Breast epithelium (tissue), 4 donors: ENCODE measurements at places on chromosomes 16 and 17.

- no peak for DNase-seq
Observed at GRCh38 chr17:10574324-10574723, 24.9 kb upstream of the MYH2 start.

DNA sequence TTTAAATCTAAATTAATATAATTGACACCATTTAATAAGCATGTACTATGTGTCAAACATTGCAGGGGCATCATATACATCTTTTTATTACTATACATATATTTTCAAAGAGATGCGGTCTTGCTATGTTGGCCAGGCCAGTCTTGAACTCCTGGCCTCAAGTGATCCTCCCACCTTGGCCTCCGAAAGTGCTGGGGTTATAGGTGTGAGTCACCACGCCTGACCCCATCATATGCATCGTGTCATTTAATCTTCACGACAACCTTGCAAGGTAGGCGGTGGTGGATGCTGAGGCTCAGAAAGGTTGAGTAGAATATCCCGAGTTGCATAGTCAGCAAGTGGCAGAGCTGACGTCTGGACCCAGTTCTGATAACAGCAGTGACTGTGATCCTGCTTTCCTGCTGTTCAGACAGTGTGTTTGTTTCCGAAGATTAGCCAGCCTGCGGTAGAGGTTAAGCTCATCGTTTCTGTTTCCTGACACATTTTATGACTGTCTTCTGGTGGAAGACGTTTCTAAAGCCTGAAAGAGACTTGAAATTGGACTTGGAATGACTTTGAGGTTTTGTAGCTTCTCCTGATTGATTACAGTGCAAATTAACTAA is 316.6 kb downstream of the SNX29 start:
- DNase-seq: no peak

DNA sequence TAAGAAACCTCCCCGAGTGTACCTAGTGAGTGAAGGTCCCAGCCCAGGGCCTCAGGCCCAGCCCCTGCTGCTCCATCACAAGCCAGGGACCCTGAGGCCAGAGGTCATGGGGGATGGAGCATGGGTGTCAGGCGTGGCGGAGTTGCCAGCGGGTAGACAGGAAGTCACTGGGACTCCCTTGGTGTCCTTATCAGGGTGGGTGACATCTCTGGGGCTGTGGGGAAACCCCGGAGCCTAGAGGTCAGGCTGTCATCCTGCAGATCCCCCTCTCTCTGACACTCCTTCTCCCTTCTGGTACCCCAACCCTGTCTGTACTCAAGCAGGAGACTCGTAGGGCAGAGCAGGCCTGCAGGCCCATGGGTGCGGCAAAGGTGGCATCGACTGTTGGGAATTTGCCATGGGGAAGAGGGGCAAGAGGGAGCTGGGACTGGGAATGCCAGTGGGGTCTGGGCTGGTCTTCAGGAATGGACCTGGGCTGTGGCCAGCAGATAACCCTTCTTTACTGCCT is 10.8 kb upstream of the ADGRG1 start:
- DNase-seq: peak; percentile 17

GRCh38 chr17:10196941-10197340 is 1.5 kb downstream of the GAS7 start:
- no peak for DNase-seq

- no peak for DNase-seq
Observed at GRCh38 chr16:424033-424622, 1.3 kb upstream of the RAB11FIP3 start.
